ENCODE measurements at places on chromosomes 6 and 20.

GRCh38 chr6:88908598-88909548 lies 54.5 kb downstream of the RNGTT start:
- no peak overlapping the region for H3K27ac ChIP-seq
- no peak for DNase-seq
- H3K4me3 ChIP-seq = no peak overlapping the region

DNA sequence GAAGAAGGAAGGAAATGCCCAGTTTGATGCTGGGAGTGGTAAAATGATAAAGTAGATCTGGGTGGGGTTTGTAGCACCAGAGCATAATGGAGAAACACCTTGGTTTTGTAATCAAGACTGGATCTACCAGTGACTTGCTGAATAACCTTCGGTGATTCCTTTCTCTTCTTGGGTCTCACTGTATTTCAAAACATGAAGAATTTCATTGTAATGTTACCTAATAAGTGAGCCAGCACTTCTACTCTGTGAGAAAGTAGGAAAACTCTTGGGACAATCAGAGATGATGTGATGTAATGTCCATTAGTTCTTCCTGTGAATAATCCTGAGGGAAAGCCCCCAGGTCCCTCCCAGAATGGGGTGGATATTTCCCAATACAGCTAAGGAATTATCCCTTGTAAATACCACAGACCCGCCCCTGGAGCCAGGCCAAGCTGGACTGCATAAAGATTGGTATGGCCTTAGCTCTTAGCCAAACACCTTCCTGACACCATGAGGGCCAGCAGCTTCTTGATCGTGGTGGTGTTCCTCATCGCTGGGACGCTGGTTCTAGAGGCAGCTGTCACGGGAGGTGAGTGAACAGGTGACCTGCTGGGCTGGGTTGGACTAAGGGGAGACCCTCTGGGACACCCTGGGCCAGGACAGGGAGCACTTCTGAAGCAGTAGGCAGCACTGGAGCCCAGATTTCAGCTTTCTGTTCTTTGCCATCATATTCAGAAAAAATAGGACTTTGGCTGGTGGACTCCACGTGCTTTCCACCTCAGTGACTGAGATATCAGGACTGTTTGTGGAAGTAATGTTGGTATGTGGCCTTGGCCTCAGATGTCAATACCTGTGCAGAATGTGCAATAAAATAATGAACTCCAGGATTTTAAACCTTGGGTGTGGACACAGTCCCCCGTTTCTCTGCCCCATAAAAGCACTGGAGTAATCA lies at the start of gene PI3:
PI3 (plus strand) TSS at position 469 of the 931 bp plus-strand sequence; CDS start at position 490, 21 bp downstream.
- no peak within 1 kb of the TSS for H3K4me3 ChIP-seq
- H3K4me1 ChIP-seq = no peaks in the 10 kb centered on the region
- H3K27ac ChIP-seq = no peak within 1 kb of the TSS
- no peak for DNase-seq

- no peak overlapping the region for H3K27ac ChIP-seq
- DNase-seq = no peak
- peaks cover 2% of the 10 kb centered on the region for H3K4me1 ChIP-seq
Measured at GRCh38 chr6:165637586-165637985, 25.5 kb downstream of the PDE10A start.

GRCh38 chr20:47783828-47784598 lies 1.3 kb downstream of the SULF2 start:
- DNase-seq = no peak
- H3K4me3 ChIP-seq = no peak overlapping the region
- H3K27me3 ChIP-seq = peaks cover 55% of the 10 kb centered on the region
- peaks cover 2% of the 10 kb centered on the region for H3K4me1 ChIP-seq

- H3K27me3 ChIP-seq = no peaks in the 10 kb centered on the region
- no peak overlapping the region for H3K4me3 ChIP-seq
- H3K36me3 ChIP-seq = peaks cover 41% of the 10 kb centered on the region
- peaks cover 19% of the 10 kb centered on the region for H3K4me1 ChIP-seq
- no peak for DNase-seq
- peak overlapping the region; percentile 32 for H3K27ac ChIP-seq
Measured at GRCh38 chr20:2919518-2920245, 46.4 kb downstream of the PTPRA start.

Data from activated T-helper 2 cell treated with anti-CD3 and anti-CD28 coated beads, Interferon-gamma antibody, Interleukin-2, Interleukin-4, amounts not matched to agents 10 μg/mL and 5 μg/mL and 100 μg/mL, durations not matched to agents 14 hours and 24 hours and 36 hours (primary cell).